Articular chondrocyte of knee joint (primary cell): ENCODE measurements at places on chromosomes 4 and X. TPM values are rescaled to one million over a fixed set of nuclear protein-coding genes. Genes with fewer than 3 reads are reported as not detected.

Gene MAGEC2
- not detected in 2 replicates for total RNA-seq

Gene ABCB7
- total RNA-seq = 26.9 and 27.6 TPM in 2 replicates

Gene ADGRG2
- total RNA-seq = 0.86 and 1.6 TPM in 2 replicates

Gene PHOX2B
- not detected in 2 replicates for total RNA-seq

Gene FAT4
- total RNA-seq = 17.8 and 17.9 TPM in 2 replicates

Gene DGAT2L6
- not detected in 2 replicates for total RNA-seq

Gene PPP4R3C
- total RNA-seq = not detected in 2 replicates

Gene MAGEA12
- not detected in 2 replicates for total RNA-seq

Gene TLL1
- 3.8 and 9.7 TPM in 2 replicates for total RNA-seq

Gene PLXNB3
- total RNA-seq = 4.7 and 5.0 TPM in 2 replicates

Gene SPANXN3
- not detected in 2 replicates for total RNA-seq

Gene GNL3L
- total RNA-seq = 35.5 and 41.2 TPM in 2 replicates
